ENCODE measurements at places on chromosomes 6 and 20. TPM values are rescaled to one million over a fixed set of nuclear protein-coding genes. Genes with fewer than 3 reads are reported as not detected.

The INSM1 gene
- polyA plus RNA-seq: not detected

- no peak for DNase-seq
Measured at GRCh38 chr20:38715646-38716045, 8.6 kb upstream of the SLC32A1 start.

DNA sequence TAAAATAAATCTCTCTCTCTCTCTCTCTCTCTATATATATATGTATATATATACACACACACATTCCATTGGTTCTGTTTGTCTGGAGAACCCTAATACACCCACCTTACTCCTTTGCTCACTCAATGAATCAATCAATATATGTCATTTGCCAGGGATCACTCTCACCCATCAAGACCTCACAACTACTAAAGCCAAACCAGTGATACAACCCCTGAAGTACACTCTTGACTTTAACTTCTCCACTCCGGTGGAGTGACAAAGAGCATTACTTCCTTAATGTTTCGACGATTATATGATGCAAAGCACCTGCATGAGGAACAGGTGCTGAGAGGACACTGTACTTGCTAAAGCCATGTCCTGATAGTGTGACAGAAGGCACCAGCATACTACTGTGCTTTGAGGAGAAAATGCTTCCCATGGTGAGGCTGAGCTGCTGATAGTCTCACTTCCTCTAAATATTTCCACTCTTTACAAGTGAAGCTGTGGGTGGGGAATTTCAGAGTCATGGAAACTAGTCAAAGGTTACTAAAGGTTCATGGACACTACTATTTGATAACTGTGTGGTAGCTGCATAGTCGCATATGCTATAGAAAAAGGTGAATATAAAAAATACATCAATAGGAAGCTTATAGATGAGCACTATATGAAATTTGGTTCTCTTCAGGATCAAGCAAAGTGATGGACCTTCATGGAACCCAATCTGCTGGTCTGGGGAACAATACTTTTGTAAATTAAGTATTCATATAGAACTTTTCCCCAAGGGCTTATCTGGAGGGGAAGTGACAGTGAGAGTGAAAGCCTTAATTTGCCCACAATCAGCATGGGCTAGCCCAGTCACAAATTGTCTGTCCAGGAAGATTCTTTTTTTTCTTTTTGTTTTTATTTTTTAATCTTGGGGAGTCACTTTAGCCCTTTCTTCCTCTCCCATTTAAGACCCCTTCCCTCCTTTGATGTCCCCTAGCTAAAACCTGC lies 141.9 kb upstream of the NEDD9 start:
- no peak for DNase-seq

The PTPRT gene
- polyA plus RNA-seq: 0.94 TPM

GRCh38 chr6:35718911-35719381 lies 17.9 kb upstream of the ARMC12 start:
- DNase-seq: no peak
